ENCODE measurements at places on chromosomes 6 and 20.
A peak's percentile ranks its signal among the peaks of the same experiment; 100 is the strongest.

GRCh38 chr20:47708953-47709833 lies 76.1 kb downstream of the SULF2 start:
- no peak for DNase-seq

GRCh38 chr6:109478222-109478805 lies 4.7 kb downstream of the ZBTB24 start:
- DNase-seq = no peak

DNA sequence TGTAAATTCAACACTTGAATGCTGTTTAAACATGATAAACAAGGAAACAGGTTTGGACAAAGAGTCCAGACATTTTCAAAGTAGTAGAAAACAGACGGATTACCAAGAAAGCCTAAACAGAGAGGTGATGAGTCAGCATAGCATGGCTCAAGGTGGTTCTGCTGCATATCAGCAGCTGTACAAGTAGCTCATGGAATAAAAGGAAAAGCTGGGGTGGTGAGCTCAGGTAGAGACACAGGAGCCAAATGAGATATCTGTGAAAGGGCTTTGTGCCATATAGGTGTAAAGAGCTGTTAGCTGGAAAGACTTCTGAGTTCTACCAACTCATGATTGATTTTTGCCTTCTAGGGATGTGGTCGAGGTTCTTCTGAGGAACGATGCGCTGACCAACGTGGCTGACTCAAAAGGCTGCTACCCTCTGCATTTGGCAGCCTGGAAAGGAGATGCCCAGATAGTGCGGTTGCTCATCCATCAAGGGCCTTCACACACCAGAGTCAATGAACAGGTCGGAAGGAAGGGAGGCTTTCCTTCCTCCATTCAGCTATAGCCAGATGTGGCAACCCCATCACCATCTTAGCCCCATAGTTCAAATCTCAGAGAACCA lies 80.7 kb downstream of the ANKS1A start:
- DNase-seq = peak; percentile 16

- no peak for DNase-seq
Measured at GRCh38 chr20:55009066-55009465, 533.7 kb downstream of the DOK5 start.

GRCh38 chr6:25217302-25217701 lies 61.9 kb upstream of the CARMIL1 start:
- no peak for DNase-seq

- no peak for DNase-seq
Measured at GRCh38 chr20:31869673-31869941, 720 bp downstream of the DUSP15 start.

DNA sequence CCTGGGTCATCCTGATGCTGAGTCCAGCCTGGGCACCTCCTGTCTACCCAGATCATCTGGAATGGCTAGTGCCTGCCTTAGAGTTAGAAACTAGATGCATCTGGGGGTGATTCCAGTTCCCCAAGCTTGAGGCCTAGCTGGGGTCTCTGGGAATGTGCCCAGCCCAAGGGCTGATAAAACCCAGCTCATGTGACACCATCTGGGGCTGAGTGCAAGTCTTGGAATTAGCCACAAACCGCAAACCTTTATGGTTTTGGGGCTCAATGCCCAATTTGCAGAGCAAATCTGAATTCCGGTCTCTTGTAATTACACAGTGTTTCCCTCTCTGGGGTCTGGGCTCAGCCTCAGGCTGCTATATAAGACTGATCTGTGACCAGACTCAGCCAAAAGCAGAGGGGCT lies at the start of gene BPIFB4:
Gene BPIFB4, plus strand, starts transcription at position 385 of the 400 bp plus-strand sequence. CDS start 1,884 bp downstream, outside the sequence.
- DNase-seq = peak; percentile 25

DNA sequence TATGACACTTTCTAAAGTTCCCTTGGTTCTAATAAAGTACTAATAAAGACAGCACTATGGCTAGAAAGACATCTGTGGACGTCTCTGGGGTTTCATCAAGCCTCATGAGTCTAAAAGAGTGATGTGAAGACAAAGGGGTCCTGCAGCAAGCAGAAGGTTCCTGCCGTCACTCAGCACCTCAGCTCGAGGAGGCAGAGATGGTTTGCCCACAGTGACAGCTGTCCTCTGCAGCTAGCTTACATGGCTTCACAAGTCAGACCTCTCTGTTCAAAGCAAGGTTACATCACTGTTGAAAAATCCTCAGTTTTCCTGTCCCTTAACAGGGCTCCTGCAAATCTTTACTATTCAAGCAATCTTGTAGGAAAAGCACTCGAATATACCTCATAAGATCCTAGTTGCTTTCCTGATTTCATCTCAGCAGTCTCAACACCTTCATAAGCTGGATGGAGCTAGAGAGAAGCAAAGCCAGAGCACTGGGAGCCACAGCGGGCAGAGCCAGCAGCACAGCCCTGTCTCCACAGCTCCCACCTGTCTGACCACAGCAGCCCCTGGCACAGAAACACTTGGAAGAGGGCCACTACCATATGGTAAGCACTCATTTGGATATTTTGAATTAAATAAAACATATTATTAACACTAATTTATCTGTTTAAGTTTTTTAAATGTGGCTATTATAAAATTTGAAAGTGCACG lies 202.3 kb downstream of the GMDS start:
- no peak for DNase-seq
